Activated CD4-positive, alpha-beta T cell treated with anti-CD3 and anti-CD28 coated beads, Interleukin-2, amount 50 U/mL, for 4 hours (primary cell): ENCODE measurements at places on chromosomes 7 and 10.

DNA sequence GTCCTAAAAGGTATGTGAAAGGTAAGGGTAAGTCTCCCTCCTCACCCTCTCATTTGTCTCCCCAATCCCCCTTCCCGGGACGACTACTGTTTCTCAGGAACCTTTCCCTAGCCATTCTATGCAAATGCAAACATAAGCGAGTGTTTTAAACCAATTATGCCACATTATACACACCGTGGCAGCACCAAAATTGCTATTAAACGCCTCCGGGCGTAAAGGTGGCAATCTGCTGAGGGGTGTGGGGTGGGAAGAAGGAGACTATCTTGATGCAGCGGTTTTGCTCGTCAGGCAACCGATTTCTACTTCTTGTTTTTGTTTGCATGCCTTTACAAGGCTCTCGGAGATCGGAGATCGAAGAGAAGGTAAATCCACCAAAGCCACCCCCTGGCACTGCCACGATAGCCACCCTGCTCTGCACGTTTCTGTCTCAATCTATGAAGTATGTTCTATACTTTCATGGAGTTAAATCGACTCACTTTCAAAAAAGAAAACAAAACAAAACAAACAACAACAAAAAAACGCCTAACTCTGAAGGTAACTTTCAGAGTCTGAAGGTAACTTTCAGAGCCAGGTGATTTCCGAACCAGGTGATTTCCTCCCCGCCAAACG is 46.0 kb upstream of the CDK1 start:
- peak; percentile 1 for DNase-seq

DNA sequence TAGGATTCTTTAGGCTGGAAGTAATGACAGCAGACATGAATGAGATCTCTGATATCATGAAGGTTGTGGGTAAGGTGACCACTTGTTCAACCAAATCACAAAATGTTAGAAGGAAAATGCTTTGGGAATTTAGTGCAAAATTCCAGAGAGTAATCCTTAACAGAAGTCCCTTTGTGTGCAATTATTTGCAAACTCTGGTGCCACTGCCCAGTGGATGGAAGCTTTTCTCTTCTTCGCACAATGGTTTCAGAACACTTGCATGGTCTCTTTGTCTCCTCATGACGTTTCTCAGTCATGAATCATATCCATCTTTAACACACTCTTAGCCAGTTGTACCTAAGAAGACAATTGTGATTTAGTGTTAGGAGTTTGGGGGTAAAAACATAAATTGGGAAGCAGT is 570.4 kb upstream of the ANKRD30A start:
- DNase-seq = no peak

GRCh38 chr7:138980563-138981291 is 462 bp downstream of the KIAA1549 start:
- no peak for DNase-seq

DNA sequence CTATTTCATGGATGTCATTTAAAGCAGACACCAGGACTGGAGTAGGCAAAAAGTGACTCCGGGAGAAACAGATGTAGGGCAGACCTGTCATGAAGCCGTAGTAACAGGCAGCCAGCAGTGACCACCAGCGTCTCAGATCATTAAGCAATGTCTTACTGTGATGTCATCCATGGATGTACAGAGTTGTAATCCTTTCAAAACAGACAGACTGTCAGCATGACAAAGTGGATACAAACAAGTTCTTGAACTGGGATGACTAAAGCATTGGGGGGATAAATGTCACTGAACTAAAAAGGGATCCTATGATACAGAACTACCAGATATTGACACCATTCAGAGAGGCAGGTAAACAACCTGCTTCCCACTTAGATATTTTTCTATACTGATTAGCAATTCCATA is 675.5 kb downstream of the PARD3 start:
- DNase-seq = no peak

DNA sequence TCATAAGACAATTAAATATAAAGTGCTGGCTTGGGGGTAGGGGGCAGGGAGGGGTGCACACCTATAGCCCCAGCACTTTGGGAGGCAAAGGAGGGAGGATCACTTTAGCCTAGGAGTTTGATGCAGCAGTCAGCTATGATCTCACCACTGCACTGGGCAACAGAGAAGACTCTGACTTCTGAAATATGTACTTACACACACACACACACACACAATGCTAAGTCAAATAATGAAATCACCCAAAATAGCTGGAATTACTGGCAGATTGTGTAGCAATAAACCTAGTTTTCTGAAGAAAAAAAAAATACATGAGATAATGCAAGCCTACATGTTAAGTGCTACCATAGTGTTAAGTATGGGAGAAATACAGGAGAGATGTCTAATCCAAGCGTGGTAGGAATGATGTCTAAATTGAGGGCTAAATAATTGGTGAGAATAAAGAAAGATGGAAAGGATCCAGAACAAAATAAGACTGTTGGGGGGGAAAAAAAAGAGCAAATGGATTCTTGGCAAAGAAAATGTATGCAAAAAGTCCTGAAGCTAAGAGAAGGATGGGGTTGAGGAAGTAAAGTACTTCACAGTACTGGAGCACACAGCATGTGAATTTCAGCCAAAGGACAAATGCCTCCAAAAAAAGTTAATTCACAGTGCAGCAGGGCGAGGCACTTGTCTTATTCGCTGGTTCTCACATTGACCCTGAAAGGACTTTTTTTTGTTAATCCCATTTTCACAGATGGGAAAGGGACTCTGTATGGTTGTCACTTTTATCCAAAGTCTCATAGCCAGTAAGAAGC is 73.9 kb downstream of the IGF2BP3 start:
- no peak for DNase-seq

GRCh38 chr7:131183611-131184119 is 144.0 kb upstream of the MKLN1 start:
- no peak for DNase-seq

GRCh38 chr7:142811154-142811737 is 40.5 kb downstream of the PRSS2 start:
- DNase-seq = no peak

DNA sequence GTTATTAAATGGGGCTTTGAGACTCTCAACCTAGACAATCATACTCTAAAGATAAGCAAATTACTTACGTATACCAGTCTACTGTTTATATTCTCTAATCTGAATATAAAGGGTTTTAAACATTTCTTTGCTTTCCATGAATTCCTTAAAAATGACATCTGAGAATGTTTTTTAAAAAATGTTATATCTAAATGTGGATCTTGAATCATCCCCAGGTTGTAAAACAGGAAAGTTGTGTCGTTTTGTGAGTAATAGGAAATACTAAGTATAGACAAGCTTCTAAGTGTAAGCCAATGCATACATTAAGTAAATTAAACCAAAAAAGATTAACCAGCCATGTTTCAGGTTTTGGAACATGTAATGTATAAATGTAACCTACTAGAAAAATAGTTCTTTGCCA is 26.8 kb downstream of the ADD3 start:
- no peak for DNase-seq

DNA sequence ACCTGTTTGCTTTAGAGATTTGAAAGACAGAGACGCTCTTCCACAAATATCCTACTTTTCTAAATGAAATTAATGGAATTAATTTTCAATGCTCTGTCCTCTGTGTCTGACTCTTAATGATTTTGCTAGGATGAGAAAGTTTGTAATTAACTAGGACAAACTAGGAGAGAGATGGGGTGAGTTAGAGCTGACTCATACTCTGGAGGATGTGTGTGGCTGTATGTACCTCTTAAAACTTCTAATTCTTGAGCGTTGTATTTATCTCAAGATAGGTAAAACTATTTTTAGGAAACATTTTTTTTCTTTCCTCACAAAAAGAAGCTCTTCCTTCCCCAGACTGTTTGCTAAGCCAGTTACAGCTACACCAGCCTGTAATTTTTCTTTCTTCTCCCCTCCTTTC is 178.8 kb upstream of the ANKRD30A start:
- DNase-seq = no peak

GRCh38 chr7:749140-749551 is 22.1 kb upstream of the PRKAR1B start:
- no peak for DNase-seq

- no peak for DNase-seq
Measured at GRCh38 chr10:77974396-77975074, 48.0 kb upstream of the DLG5 start.

DNA sequence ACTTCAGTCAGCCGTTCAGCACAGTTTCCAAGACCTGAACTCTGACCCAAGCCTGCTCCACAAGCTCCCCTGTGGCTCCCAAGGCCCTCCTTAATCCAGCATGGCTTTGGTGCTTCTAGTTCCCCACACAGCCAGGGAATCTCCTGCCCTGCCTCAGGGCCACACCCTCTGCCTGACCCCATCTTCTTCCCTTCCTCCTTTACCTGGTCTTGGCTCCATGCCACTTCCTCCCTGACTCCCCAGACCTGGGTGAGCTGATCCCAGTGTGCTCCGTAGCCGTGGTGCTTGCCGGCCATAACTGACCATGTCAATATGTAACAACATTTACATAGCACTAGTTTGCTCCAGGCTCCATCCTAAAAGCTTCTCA is 20.0 kb downstream of the TMEM273 start:
- no peak for DNase-seq

DNA sequence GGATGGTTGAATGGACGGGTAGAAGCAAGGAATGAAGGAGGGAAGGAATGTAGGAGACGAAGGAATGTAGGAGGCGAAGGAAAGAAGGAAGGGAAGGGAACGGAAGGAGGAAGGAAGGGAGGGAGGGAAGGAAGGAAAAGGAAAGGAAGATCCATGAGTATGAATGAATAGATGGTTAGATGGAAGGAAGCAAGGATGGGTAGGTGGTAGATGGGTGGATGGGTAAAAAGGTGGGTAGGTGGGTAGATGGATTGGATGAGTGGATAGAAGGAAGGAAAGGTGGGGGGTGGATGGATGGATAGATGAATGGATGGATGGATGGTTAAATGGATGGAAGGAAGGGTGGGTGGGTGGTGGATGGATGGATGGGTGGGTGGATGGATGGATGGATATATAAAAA is 77.4 kb downstream of the RGS10 start:
- no peak for DNase-seq

DNA sequence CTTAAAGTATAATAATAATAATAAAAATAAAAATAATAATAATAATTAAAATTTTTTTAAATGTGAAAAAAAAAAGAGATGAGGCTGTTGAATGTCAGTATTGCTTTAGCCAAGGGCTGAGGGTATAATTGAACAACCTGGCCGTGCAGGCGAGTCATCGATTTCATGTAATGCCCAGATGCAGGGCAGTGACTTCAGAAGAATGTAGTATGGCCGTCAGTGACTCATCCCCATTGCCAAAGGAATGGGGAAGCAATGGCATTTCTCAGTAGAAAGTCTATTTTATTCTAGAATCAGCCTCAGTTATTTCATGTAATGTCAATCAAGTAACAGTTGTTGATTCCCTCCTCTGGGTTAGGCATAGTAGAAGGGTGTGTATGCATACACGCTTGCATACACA is 516.4 kb downstream of the GLRX3 start:
- DNase-seq = no peak

DNA sequence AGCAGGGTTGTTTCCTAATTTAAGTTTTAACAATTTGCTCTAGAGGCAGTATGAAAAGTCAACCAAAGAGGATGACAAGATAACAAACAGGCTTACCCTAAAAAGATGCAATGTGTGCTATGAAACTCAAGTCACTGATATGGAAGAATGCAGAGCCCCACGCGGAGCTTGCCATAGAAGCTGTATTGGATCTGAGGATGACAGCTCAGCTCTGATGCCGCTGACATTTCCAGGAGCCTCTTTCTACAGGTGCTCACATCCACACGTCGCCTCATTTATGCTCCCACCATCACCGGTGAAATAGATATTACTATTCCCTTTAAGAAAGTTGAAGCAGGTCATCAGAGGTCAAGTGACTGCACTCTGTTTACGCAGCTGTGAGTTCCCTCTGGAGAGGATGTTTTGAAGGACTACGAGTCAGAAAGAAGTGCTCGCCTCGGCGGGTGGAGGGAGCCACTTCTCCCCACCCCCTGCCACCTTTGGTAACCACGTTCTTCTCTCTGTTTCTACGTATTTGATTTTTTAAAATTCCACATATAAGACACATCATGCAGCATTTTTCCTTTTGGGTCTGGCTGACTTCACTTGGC is 275.4 kb downstream of the GLRX3 start:
- DNase-seq = no peak

DNA sequence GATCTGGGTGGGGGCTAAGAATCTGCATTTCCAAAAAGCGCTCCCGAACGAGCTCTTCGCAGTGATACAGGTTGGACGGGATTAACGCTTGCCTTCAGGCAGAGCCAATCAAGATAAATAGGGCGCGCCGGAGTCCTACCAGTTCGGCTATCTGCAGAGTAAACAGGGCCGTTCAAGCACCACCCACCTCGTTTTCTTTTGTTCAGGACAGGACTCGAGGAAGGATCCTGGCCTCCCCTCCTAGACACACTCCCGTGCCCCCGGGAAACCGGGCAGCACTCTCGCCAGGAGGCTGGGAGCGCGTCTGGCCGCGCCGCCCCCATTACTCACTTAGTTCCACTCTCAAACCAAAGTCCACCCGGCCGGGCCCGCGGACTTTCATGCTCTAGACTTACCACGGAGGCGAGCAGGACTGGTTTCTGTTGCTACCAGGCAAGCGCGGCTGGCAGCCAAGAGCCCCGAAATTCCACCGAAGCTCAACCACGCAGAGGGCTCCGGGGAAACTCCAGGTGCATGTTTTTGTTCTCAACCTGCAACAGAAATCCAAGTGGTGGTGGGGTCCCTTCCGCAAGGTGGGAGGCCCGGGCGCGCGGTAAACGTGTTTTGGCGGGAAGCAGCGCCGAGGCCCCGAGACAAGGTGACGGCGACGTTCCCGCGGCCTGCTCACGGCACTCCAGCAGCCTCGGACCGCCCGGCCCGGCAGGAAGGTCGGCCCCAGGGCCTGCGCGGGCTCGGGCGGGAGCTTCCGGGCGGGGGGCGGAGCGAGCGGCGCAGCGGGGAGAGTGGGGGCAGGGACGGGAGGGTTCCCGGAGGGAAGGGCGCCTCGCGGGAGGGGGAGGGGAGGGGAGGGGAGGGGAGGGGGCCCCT is 12.7 kb downstream of the HNRNPF start:
- DNase-seq = peak; percentile 46

GRCh38 chr10:76937181-76937600 is 700.4 kb downstream of the KCNMA1 start:
- no peak for DNase-seq

DNA sequence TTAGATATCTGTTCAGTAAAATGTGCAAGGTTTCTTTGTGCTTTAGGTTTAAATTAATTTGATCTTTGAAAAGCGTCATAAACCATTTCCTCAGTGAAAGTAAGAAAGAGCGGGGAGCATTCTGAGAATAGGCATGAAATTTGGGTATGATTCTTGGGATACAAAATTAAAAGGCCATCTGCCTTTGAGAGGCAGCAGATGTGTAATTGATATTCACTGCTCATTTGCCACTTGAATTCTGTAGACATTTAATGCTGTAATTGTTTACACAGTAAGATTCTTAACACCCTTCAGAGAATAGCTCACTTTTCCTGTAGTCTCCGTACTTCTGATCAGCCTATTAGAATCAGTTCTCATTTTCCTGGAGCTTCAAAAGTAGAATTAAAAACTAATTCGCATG is 18.7 kb downstream of the FRMD4A start:
- no peak for DNase-seq

DNA sequence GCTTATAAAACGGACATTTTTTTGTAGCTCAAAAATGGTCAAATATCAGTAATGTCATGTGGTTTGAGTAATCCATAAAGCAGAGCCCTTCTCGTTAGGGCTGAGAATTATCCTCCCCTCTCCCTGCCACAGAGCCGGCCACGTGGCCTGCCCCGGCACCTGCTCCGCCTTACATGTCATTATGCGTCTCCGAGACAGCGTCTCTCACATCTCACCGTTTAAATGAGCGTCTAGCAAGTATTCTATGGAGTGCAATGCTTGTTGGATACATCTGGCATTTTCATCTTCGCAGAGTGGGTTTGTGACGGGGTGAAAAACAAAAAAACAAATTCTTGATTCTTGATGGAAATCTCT is 86.1 kb downstream of the CUX1 start:
- no peak for DNase-seq
